ENCODE measurements at places on chromosomes 5 and 9.

- no peak for DNase-seq
Observed at GRCh38 chr5:156802501-156802900, 47.6 kb upstream of the PPP1R2B start.

- no peak for DNase-seq
Observed at GRCh38 chr9:116482740-116483139, 204.4 kb upstream of the TRIM32 start.

DNA sequence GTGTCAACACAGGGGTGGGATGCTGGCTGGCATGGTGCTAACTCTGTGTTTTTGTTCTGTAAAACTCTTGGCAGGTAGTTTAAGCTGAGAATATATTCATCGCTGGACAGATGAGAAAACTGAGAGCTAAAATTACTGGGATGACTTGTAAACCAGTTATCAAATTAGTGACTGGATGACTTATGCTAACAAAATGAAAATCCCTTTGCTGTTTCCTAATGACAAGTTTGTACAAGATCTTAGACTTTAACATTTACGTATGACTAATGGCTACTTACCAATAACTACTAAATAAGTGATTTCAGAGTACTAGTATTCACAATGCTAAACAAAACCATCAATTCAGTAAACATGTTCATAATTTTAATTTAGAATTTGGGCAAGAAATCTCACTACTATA, 854.8 kb upstream of the ARRDC3 start:
- no peak for DNase-seq

DNA sequence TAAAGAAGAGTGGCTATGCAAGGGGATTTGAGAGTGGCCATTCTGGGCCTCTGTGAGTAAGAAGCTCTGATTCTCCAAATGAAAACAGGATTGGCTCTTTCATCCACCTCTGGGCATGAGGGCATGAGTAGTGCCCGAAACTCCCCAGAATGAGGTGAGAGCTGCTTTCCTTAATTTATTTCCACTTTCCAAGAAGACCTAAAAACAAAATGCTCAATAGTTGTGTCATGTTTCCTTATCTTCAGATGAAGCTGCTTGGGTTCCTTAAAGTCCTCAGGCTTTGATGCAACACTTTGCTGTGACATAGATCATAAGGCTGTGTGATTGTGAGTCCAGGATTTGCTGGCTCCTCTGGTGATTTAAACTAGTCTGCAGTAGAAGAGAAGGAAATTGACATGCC, 3.1 kb upstream of the ZCCHC10 start:
- DNase-seq = no peak

- no peak for DNase-seq
Observed at GRCh38 chr5:66653325-66653724, 57.1 kb downstream of the MAST4 start.

- no peak for DNase-seq
Observed at GRCh38 chr5:156155598-156155997, 171.4 kb upstream of the SGCD start.

- no peak for DNase-seq
Observed at GRCh38 chr9:95954940-95955339, 79.4 kb downstream of the ERCC6L2 start.

GRCh38 chr5:178740921-178741320, 10.5 kb upstream of the ZNF354A start:
- DNase-seq = no peak

- DNase-seq = no peak
Observed at GRCh38 chr5:14208071-14209021, 65.2 kb downstream of the TRIO start.

GRCh38 chr5:141934099-141934844, 10.6 kb downstream of the DELE1 start:
- DNase-seq = no peak

GRCh38 chr9:78584589-78584988, 287.7 kb downstream of the PSAT1 start:
- DNase-seq = no peak

DNA sequence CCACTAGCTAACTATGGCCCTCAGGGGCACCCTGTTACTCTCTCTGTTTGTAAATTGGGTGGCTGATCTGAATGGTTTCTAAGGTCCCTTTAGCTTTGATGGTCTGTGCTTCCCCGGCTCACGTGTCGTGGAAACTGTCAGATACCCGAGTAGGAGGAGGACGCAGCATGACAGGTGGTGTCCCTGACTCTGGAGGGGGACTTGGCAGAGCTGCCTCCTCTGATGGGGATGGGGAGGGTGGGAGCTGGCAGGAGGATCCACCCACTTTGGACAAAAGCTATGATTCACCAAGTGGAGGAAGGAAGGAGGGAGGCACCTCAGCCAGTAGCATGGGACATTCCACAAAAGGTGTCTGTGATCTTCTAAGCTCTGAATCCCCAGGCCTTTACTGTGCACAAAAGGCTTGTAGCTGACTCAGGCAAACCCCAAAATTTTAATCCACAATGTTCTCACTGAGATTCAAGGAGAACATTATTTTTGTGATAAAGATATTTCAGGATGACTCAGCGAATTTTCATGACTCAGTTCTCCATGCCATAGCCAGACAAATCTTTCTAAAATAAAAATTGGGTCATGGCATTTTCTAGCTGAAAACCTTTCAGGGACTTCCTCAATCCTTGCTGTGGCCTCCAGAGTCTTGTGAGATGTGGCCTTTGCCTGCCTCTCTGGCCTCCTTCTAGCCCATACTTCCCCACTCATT, 131.0 kb upstream of the BRINP1 start:
- no peak for DNase-seq

GRCh38 chr9:89469003-89469402, 28.9 kb downstream of the SEMA4D start:
- DNase-seq = no peak

DNA sequence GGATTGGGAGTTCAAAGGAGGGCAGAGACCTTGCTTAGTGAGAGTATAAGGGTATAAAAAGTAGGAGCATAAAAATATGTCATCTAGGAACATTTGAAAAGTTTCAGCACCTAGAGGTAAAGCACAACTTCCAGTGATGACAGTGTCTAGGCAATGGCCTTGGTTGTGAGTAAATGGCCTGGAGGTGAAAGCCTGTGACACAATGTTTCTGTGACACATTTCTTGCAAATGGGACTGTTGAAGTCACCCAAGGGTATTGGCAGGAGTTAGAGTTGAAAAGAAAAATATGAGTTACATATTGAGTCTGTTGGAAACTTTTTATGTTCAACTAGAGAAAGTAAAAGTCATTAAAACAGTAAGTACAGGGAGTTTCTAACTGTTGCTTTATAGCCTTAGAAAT, 14.8 kb downstream of the C5orf47 start:
- DNase-seq = no peak

- DNase-seq = no peak
Observed at GRCh38 chr5:139473565-139473964, 2.8 kb downstream of the SMIM33 start.

- no peak for DNase-seq
Observed at GRCh38 chr5:129962506-129962905, 58.2 kb downstream of the CHSY3 start.

- no peak for DNase-seq
Observed at GRCh38 chr9:82418334-82418733, 429.8 kb downstream of the SPATA31D1 start.

DNA sequence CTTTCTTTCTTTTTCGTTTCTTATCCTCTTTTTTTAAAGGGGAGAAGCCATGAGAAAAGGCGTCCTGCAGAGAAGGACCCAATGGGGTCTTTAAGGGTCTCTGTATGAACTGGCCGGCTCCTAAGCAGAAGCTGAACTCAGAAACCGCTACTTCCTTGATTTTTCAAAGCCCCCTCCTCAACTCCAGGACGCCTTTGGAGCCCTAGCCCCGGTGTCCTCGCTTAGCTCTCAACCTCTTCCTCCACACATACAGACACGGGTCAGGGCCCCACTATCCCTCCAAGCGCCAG, 8.3 kb downstream of the PAX5 start:
- DNase-seq = no peak

GRCh38 chr5:171470420-171470819, 51.0 kb downstream of the FGF18 start:
- no peak for DNase-seq

Measured in activated gamma-delta T cell treated with Interleukin-2 at 50 U/mL for 16 hours (primary cell).